Stimulated activated CD4-positive, alpha-beta T cell treated with anti-CD3 and anti-CD28 coated beads, Interleukin-15, amount 100 ng/mL, for 1 hour (primary cell): ENCODE measurements at places on chromosomes 7 and 10.

DNA sequence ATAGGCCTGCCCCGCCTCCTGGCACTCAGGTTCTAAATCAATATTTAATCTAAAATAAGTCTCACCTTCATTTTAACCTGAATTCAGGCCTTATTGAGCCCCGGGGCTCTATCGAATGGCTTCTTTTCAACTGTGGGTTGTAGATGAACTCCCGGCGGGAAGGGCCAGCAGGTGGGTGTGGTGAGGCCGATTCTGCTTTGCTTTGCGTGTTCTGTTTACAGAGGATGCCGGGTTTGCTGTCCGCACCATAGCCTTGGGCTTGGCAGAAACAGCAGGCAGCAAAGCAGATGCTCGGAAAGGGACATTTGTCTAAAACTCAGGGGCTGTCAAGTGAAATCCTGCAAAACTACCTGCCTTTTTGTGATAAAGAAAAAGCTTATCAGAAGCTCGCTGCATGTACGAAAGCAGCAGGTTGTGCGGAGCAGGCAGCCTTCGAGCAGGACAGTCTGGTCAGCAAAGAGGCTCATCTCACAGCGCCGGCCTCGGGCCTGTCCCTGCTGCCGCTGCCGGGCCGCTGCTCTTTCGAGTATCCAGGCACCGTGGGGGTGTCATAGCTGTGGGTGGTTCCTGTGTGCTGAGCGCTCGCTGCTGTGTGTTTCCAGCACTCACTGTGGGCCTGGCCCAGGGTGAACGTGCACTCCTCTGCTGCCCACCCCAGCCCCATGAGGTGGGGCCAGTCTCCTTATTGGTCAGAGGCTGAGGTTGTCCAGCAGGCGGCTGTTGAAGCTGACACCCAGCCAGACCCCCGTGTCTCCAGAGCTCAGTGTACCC, 434.8 kb upstream of the FOXK1 start:
- DNase-seq: no peak

GRCh38 chr10:1425879-1426278, 311.4 kb downstream of the ADARB2 start:
- no peak for DNase-seq

- no peak for DNase-seq
Measured at GRCh38 chr7:21113609-21114415, 314.1 kb upstream of the SP4 start.

DNA sequence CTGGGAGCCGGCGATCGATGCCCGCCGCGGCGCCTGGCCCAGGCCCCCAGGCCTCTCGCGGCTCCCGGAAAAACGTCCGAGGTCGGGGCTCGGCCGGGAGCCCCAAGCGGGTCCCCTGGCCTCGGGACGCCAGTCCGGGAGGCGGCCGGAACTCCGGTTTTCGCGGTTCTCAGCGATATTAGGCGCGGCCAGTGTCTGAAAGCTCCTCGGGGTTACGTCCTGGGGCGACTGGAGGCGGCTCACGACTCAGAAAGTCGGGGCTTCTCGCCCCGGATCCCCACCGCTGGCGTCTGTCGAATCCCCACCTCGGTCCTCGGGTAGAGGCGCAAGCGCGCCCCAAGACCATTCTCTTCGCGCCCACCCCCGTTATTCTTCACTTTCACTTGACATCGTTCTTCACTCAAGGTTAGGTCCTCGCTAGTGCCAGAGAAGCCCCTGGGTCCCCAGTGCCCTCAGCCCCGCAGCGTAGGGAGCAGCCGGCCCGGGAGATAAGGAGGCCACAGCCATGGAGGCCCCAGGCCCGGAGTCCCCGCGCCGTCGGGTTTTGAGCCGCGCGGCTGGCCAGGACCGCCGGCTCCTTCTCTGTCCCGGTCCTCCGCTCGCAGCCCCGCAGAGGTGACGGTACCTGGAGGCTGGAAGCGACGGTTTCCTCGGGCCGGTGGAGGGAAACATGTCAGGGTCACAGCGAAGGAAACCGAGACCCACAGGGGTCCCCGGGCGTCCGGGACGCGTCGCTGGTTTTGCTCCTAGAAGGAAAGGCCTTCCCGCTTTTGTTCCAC, 35.2 kb upstream of the EBLN1 start:
- DNase-seq: peak; percentile 41

GRCh38 chr10:100835810-100836209, 77.0 kb upstream of the SLF2 start:
- no peak for DNase-seq

DNA sequence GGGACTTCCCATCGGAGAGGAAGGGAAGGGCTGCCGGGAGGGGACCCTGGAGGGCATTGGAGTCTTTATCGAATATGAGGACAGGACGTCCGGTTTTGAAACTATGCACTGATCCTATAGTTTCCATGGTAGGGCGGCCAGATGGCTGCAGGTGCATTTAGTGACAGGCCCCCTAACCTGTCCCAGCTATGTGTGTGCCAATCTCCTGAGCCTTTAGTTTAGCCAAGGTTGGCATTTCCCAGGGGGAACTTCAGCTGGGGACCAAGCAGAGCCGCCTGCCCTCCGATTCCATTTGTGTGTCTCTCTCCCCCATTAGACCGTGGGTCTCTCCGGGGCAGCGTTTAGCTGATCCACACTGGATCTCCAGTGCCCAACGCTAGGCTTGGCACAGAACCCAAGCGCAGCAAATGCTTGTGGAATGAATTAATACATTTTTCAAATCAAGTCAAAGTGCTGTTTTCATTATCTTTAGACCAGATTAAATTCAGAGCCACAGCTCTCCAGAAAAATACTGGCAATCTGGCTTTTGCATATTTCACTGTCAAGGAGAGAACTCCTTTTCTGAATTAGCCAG, 19.9 kb downstream of the TMEM270 start:
- DNase-seq: no peak

- no peak for DNase-seq
Measured at GRCh38 chr7:1140476-1141104, 19.4 kb downstream of the ZFAND2A start.

DNA sequence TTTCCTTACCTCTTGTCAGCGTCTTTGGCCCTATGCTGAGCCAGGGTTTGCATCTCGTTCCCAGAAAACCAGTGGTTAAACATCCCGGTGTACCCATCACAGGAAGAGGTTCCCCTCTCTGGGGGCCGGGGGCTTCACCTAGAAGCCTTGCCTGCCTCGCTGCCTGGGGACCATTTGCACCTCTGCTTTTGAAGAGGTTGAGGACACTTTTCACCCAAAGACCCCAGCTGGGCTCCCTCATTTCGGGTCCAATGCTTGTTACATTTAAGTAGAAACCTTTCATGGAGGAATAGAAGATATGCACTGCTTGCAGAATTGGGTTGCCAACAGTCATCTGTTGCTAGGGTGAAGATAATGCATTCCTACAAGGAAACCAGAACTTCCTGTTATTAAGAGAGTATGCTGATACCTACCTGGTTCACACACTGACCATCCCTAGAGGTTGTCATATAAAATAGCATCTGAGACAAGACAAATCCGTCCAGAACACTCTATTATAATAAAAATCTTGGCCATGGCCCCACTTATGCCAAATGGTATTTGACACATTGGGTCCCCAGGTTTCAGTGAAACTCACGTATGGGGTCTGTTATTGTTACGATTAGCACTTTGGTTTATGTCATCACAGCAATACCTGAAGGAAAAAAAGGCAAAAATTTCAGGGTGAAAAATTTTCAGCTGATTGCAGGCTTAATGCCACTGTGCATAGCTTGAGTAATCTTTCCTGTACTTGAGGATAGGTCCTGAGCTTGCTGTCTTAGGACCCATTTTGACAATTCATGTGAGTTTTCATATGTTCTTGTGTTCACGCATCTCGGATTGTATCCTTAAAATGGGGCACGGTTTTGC, 917 bp downstream of the ZNF365 start:
- DNase-seq: no peak
